ENCODE measurements at places on chromosomes 12 and 14.
A peak's percentile ranks its signal among the peaks of the same experiment; 100 is the strongest.

GRCh38 chr14:89960914-89961313 is 5.2 kb downstream of the TDP1 start:
- no peak for DNase-seq

- DNase-seq = peak; percentile 76
Observed at GRCh38 chr12:26097046-26097878, 27.6 kb downstream of the BHLHE41 start.

DNA sequence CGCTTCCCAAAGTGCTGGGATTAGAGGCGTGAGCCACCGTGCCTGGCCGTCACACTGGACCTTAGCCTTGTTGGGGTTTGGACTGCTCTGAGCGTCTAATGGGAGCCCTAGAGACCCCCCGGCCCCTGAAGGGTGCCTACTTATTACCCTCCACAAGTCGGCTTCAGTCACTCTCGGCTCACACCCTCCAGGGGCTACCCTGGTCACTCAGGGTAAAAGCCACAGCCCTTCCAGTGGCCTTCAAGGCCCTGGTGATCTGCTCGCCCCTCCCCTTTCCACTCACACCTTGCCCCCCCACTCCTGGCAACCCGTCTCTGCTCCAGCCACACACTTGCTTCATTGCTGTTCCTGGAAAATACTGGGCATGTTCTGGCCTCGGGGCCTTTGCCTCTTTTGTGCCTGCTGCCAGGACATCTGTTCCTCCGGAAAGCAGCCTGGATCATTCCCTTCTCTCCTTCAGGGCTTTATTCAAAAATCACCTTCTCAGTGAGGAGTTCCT is 3.6 kb upstream of the MORN3 start:
- DNase-seq = no peak

- no peak for DNase-seq
Observed at GRCh38 chr12:68200854-68201253, 24.8 kb downstream of the IL26 start.

Data from endothelial cell of umbilical vein (primary cell).